Ecto neural progenitor cell (in vitro differentiated cells): ENCODE measurements at places on chromosomes 11 and 22.

DNA sequence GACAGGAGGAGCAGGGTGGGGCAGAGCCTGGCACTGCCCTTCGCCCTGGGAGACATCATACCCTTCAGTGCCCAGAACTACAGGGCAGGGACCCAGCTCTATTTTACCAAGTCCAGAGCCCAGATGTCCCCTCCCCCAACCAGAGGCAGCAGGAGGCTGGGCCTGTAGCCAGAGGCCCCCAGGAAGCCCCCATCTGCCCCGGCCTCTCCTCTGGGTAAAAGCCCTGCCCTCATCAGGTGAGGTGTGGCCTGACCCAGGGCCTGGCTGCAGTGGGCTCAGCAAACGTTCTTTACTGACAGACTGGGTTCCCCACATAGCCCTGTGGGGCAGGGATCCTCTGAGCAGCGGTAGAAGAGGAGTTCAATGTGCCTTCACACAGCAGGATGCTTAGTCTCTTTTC is 51.8 kb upstream of the SLC22A12 start:
- no peak for DNase-seq

- peak; percentile 88 for DNase-seq
Observed at GRCh38 chr11:45918331-45918941, 759 bp upstream of the PEX16 start.

DNA sequence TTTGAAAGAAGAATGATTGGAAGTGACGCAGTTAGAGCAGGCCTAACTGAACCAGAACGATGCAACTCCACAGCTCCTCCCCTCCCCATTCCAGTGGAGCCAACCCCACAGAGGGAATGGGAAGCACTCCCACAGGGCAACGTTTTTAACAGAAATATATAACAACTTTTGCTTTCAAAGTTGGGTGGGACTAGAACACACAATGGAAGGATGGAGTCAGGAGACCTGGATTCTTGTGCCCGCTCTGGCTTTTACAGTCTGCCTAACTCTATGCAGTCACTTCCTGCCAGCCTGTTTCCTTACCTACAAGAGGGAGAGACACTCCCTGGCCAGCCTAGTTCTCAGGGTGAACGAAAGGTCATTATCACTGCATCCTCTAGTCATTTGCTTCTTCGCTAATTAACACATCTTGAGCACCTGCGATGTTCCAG is 75.5 kb downstream of the PACSIN2 start:
- DNase-seq: no peak

- no peak for DNase-seq
Observed at GRCh38 chr11:1888811-1889210, 2.9 kb downstream of the PRR33 start.

GRCh38 chr11:17751558-17751957 is 17.0 kb downstream of the KCNC1 start:
- DNase-seq: no peak

- DNase-seq: no peak
Observed at GRCh38 chr11:76760236-76760635, 22.9 kb upstream of the TSKU start.

DNA sequence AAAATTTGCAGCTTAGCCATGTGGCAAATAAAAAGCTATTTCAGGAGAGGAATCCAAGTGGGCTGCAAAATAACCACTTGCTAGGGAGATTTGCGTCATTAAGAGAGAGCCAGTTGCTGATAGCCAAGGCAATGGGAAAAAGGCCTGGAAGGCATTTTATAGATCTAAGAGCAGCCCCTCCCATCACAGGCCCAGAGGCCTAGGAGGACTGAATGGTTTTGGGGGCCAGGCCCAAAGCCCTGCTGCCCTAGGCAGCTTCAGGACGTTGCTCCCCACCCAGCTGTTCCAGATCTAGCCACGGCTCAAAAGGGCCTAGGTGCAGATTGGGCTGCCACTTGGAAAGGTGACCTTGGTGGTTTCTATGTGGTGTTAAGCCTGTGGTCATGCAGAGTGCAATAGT is 169.0 kb downstream of the AASDHPPT start:
- no peak for DNase-seq

GRCh38 chr22:28143241-28143865 is 224.3 kb upstream of the PITPNB start:
- no peak for DNase-seq

DNA sequence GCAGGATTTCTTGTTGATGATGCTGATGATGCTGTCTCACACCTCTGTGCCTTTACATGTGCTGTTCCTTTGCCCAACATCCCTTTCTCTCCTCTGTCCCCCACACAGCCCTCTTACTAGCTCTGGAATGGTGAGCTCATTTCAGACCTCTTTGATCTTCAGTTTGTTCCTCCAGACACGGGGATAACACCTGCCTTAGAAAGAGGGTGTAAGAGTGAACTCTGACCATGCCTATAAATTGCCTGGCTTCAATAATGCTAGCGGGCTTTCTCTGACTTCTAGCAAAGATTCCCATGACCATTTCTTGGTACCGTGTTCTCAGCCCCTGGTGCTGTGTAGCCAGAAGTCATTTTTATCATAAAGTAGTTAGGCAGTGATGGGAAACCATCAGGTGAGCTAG is 55.9 kb upstream of the DRD2 start:
- peak; percentile 3 for DNase-seq

DNA sequence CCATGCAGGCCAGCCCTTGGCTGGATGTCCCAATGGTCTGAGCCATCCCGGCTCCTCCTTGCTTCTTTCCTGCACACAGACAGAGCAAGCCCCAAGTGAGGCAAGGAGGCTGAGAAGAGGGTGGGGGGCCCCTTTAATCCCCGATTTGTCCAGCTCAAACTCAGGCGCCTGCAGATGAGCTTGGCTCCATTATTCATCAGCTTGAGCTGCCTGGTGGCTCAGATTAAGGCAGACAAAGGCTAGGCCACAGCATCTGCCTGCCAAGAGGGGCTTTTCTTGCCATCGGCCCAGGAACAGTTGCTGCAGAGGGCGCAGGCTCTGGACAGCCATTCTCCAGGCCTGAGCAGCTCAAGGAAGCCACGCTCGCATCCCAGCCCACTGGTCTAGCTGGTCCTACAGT is 35.4 kb downstream of the LMO1 start:
- peak; percentile 77 for DNase-seq

DNA sequence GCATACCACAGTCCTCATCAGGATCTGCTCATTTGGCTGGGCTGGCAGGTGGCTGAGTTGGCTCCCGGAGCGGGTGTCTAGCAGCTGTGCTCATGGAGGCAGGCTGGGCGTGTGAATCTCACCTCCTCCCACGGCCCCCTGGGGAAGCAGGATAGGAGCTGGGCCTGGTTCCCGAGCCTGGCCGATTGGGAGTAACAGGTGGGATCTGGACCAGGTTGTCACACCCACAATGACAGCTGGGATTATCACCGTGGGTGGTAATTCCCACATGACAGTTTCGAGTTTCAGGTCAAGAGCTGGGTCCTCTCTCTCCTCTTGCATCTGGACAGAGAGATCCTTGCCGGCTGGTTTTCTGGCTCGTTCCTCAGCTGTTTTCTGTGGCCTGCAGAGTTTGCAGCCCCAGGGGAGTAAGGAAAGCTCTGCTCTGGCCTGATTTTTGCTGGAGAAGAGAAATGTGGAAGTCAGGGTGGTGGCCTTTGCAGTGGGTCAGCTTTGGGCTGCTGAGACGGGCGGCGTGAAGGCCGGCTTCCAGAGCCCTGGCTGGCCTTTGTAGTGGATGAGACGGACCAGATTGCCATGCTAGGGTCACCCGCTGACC is 57.0 kb downstream of the BCR start:
- peak; percentile 70 for DNase-seq

DNA sequence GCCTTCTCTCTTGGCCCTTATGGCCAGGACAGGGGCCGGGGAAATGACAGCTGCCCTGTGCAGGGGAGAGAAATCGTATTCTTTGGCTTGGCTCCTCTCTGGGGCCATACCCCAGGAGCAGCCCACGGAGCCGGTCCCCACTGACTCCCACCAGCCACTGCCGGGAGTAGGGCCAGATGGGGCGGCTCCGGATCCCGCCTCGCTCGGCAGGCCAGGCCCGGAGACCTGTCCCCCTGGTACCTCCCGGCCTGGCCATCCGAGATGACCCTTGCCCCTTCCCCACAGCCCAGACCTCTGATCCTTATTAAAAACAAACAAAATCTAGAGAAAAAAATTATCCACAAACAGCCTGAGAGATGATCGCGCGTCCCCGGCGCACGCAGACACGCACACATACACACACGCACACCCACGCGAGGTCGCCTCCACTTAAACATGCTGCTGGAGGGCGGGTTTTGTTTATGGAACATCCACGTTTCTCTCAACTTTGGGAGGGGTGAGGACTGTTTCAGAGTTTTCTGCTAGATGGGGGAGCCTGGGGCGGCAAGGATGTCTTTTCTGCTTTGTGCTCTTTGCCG is 59.1 kb downstream of the IGLL1 start:
- no peak for DNase-seq

DNA sequence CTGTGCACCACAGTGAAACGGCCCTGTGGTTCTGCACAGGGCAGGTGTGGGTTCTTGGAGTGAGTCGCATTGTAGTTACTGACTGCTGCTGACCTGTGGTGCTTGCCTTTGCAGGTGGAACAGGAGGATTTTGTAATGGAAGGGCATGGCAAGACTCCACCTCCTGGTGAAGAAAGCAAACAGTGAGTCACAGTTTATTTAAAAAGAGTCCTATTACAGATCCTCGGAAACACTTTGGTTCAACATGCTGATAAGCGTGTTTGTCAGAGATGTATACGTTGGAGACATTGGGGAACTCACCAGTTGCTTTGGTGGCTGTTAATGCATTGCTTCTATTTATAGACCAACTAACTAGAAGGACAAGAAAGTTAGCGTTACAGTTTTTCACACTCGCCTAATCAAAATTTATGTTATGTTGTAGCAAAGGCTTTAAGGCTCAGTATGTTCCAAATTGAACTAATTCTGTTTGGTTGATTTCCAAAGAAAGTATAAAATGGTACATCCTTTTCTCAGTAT is 21.7 kb upstream of the TNRC6B start:
- DNase-seq: no peak

DNA sequence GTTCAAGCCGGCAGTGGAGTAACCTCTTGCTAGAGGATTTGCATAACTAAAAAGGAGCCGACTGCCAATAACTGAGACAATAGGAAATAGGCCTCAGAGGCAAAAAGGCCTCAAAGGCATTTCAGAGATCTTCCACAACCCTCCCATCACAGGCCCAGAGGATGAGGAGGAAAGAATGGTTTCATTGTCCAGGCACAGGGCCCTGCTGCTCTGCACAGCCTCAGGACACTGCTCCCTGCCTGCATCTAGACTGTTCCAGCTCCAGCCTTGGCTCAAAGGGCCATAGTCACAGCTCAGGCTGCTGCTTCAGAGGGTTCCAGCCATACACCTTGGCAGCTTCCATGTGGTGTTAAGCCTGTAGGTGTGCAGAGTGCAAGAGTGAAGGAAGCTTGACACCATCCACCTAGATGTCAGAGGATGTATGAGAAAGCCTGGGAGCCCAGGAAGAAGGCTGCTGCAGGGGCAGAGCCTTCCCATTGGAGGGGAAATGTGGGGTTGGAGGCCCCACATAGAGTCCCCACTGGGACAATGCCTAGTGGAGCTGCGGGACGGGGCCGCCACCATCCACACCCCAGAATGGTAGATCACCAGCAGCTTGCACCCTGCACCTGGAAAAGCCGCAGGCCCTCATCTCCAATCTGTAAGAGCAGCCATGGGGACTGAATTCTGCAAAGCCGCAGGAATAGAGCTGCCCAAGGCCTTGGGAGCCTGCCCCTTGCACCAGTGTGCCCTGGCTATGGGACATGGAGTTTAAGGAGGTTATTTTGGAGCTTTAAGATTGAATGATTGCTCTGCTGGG is 8.2 kb upstream of the LRP5 start:
- DNase-seq: no peak

GRCh38 chr11:105074166-105074530 is 29.0 kb upstream of the CARD16 start:
- DNase-seq: no peak

GRCh38 chr11:15884141-15884540 is 472.2 kb downstream of the SOX6 start:
- DNase-seq: no peak

GRCh38 chr11:134738581-134738980 is 326.5 kb upstream of the B3GAT1 start:
- no peak for DNase-seq

DNA sequence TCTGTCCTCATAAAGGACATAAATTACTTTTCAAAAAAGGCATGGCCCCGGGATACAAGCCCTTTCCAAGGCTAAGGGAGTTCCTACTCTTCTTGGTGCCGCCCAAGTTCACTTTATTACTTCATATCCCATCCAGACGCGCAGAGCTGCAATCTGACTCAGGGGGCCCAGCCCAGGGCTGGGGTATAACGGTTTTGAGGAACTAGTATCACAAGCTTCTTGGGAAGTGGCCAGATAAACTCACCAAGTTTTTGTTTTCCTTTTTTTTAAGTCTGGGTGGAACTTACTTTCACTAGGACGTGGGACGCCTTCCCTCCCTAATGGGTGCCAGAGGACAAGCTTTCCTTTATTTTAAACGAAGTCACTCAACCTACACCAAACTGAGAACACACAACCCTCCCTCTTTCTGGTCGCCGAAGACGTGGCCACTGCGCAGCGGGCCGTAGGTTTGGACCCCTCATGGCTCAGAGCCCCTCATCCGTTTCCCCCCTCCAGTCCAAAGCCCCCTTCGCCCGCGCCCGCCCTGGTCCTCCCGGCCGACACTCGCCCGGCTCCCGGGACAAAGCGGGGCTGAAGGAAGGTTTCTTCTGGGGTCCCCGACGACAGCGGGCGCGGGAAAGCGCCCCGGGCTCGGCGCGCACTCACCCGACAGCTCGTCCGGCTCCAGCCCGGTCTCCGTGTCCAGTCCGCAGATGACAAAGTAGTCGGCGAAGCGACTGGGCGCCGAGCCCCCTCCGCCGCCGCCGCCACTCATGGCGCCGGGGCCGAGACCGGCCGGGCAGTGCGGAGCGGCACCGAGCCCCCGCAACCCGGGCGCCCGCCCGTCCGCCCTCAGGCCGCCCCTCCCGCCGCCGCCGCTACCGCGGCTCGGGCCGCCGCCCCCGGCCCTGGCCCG is 587 bp downstream of the DENND5A start:
- DNase-seq: peak; percentile 53

GRCh38 chr11:84882056-84882455 is 745.1 kb downstream of the DLG2 start:
- DNase-seq: no peak

DNA sequence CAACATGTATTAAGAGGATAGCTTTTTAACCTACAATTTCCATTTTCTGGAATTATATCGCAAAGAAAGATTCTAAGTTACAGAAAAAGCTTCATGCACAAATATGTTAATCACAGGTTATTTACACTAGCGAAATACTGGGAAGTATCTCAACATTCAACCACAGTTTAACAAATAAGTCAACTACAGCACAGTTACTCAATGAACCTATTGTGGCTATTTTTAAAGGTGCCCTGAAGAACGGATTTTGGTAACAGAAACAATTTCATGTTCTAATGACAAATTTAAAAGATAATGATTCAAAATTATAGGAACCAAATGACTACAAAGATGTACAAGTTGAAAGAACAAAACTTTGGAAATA is 51.2 kb downstream of the SYN3 start:
- DNase-seq: no peak
